Stimulated activated CD4-positive, alpha-beta T cell treated with anti-CD3 and anti-CD28 coated beads, Interleukin-15, amount 100 ng/mL, for 1 hour (primary cell): ENCODE measurements at places on chromosomes 5 and 9.

- DNase-seq: no peak
These were observed 124.8 kb upstream of the PTCH1 start for GRCh38 chr9:95641586-95641985.

DNA sequence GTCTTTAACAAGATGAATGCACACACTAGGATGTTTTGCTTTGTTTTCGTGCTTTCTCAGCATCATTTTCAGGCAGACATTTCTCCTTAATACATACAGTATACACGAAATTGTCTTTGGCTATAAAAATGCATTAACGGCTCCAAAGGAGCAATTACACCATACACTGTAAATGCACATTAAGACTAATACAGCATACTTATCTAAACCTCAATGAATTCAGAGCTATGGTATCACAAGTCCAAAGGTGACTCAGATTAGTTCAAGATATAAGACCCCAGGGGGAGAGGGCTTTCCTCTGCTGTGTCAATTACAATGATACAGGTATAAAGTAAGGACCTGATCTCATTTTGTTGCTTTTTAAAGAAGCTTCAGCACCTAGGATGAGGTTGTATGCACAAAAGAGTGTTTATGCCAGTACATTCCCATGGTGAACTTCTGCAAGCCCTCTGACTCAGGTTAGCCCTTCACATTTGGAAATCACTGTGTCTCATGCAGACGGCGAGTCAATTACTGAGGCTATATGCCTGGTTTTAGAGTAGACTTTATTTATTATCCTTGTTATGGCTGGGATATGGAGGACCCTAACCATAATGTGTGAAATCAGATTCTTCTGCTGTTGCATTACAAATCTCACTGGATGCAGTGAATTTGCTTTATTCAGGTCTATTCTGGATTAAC is 233.3 kb downstream of the ZNF608 start:
- DNase-seq: no peak

GRCh38 chr9:134035041-134036039 is 10.1 kb downstream of the BRD3OS start:
- no peak for DNase-seq

- DNase-seq: no peak
These were observed 198.0 kb upstream of the RPS23 start for GRCh38 chr5:82476155-82476554.

GRCh38 chr5:107455111-107455544 is 215.6 kb downstream of the EFNA5 start:
- no peak for DNase-seq

DNA sequence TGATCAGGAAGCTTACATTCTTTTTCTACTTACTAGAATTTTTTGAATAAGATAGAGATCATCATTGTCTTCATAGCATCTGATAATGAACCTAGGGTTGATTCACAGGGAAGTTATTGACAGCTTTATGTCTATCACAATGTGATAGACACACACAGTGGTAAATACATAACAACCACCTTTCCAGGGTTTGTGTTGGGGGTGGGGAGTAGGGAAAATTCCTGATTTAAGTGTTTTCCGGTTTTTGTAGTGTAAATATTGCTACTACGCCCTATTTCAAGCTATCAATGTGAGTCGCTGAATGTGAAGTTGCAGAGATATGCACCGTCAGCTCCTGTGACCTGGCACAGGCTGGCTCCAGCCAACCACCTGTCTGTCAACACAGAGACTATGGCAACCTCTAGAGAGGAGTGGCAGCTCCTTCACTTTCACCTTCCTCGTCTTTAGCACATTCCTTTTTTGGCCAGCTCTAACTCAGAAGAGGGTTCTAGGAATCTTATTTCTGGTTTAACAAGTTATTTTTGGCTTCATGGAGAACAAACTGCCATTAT is 224.9 kb downstream of the MAT2B start:
- DNase-seq: no peak

DNA sequence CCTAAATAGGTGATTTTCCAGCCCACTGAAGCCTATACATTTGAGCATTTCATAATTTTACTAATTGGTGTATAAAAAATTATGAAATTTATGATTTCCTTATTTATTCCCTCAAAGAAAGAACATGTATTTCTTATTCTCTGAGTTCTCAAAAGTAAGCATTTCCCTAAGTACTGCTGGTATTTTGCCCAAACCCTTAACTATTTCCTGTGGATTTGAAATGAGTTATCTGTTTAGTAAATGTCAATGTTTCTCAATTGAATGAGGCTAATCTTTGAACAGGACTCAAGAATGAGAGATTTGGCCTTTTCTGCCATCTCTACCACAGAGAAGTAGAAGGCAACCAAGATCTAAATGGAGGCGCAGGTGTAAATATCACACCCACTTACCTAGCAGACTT is 751.7 kb downstream of the TLE1 start:
- no peak for DNase-seq

GRCh38 chr5:19988457-19988856 is 457 bp upstream of the CDH18 start:
- DNase-seq: no peak

DNA sequence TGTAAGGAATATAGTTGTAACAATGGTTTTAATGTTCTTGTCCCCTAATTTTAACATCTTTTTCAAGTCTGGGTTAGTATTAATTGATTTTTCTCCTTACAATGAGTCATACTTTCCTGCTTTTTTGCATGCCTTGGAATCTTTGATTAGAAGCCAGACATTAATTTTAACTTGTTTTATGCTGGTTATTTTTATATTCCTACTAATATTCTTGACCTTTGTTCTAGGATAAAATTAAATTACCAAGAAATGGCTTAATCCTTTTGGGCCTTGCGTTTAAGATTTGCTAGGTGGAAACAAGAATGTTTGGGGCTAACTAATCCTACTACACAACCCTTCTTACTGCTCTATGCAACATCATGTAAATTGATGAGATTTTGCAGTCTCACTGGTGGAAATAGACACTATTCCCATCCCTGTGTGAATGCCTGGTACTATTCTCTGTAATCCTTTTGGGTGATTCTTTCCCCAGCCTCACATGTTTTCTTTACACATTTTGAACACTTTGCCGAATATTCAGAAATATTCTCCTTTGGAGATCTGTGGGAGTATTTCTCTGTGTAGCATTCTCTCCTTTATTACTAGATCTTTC is 47.2 kb downstream of the ZCCHC7 start:
- no peak for DNase-seq

GRCh38 chr9:117936185-117937130 is 232.3 kb downstream of the TLR4 start:
- DNase-seq: no peak

GRCh38 chr5:56514245-56514644 is 281.1 kb upstream of the ANKRD55 start:
- DNase-seq: no peak

DNA sequence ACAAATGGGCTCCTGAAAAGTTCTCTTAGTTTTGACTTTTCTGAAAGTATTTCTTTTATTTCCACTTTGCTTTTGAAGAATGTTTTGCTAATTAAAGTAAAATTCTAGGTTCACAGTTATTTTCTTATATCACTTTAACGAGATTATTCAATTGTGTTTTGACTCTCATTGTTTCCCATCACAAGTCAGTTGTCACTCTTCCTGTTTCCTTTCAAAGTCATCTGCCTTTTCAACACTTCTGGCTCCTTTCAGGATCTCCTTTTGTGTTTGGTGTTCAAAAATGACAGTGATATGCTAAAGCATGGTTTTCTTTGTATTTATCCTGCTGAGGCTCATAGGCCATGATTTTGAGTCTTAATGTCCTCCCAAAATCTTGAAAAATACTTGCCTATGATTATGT is 235.4 kb upstream of the TAS2R1 start:
- no peak for DNase-seq

GRCh38 chr9:36017278-36017677 is 19.4 kb upstream of the RECK start:
- no peak for DNase-seq

GRCh38 chr5:170397059-170397458 is 7.9 kb upstream of the KCNMB1 start:
- DNase-seq: no peak

DNA sequence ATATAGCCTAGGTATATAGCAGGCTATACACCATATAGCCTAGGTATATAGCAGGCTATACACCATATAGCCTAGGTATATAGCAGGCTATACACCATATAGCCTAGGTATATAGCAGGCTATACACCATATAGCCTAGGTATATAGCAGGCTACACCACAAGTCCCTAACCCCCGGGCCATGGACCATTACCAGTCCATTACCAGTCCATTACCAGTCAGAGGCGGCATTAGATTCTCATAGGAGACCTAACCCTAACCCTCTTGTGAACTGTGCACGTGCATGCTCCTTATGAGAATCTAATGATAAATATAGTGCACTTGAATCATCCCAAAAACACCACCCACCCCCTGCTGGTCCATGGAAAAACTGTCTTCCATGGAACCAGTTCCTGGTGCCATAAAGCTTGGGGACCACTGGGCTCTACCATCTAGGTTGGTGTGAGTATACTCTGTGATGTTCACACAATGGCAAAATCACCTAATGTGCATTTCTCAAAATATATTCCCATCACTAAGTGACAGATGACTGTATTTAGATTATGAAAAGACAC is 4.7 kb downstream of the PLIN2 start:
- no peak for DNase-seq

DNA sequence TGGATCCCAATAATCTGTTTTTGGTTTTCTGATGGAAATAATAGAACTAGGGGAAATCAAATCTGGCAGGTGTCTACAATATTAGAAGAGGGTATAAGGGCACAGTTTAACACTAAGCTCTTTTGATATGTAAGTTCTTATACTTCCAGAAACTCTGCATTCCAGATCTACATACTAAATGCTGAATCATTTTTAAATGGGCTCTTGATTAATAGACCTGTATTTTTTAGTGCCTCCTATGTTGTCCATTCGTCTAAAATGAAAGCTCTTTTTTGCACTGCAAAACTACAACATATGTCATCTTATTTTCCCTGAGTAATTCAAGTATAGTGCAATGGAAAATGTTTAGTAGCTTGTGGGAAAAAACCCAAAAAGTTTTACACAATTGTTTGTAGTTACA is 44.2 kb downstream of the NR6A1 start:
- DNase-seq: no peak

DNA sequence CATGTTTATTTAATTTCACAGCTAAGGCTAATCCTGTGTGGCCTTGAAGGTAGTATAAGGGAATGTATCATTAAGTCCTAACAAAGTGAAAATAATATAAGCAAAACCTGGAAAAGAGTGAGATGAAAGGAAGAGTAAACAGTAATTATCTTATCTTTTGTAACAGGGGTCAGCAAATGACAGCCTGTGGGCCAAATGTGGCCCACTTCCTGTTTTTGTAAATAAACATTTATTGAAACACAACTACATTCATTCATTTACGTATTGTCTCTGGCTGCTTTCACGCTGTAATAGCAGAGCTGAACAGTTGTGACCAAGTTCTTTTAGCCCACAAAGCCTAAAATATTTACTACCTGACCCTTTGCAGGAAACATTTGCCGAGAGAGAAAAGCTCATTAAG is 78.4 kb upstream of the HTR4 start:
- no peak for DNase-seq

- DNase-seq: no peak
These were observed 473.0 kb downstream of the EBF1 start for GRCh38 chr5:158626718-158627117.

DNA sequence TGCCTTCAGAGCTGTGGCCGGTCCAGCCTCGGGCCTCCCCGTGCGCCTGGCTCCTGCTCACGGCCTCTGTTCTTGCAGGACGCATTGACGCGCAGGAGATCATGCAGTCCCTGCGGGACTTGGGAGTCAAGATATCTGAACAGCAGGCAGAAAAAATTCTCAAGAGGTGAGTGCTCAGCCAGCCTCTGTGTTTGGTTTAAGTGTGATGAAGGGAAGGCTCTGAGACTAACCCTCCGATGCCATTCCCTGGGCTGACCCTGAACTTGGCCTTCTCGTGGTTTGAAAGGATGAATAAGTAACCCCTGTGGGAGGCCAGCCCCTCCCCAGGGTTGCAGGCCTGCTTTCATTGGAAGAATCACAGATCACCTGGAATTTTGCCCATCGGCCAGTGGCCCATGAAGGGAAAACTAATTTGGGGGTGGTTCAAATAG is 26.3 kb downstream of the PTGES2 start:
- DNase-seq: no peak

- DNase-seq: no peak
These were observed 261.8 kb downstream of the MCTP1 start for GRCh38 chr5:95022967-95023695.

DNA sequence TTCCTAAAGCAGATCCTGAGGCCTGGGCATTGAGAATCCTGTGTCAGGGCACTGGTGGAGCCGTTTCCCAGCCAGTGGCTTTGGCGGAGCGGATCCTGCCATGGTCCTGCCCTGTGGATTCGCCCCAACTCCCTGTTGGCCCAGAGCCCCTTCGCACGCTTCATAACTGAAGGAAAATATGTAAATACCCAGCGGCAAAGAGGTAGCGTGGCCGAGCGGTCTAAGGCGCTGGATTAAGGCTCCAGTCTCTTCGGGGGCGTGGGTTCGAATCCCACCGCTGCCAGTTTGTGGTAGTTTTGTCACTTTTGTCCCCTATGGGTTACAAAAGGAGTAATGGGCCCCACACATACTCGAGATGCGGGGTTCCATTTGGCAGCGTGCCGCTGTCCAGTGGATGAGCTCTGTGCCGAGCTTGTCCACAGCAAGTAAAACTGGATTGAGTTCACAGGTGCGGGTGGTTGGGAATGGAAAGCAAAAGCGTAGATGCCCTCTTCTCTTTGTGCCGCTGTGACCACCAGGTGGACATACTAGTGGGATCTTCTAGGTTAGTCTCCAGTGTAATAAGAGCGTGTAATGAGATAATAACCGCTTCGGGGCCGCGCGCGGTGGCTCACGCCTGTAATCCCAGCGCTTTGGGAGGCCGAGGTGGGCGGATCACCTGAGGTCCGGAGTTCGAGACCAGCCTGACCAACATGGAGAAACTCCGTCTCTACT is 17.3 kb downstream of the TRIM7 start:
- DNase-seq: no peak

GRCh38 chr9:98558575-98558974 is 150.2 kb downstream of the GABBR2 start:
- no peak for DNase-seq

GRCh38 chr9:80602291-80602690 is 1030.5 kb downstream of the TLE4 start:
- no peak for DNase-seq

DNA sequence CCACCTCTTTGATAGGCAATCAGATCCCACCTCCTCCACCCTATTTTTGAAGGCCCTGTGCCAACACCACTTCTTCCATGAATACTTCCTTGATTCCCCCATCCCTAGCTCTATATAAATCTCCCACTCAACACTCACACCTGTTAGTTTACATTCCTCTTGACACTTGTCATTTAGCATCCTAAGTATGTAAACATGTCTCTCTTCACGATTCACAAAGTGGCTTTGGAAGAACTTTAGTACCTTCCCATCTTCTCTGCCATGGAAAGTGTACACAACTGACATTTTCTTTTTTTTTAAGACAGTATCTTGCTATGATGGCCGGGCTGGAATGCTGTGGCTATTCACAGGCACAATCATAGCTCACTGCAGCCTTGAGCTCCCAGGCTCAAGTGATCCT is 1.5 kb upstream of the FXN start:
- no peak for DNase-seq

DNA sequence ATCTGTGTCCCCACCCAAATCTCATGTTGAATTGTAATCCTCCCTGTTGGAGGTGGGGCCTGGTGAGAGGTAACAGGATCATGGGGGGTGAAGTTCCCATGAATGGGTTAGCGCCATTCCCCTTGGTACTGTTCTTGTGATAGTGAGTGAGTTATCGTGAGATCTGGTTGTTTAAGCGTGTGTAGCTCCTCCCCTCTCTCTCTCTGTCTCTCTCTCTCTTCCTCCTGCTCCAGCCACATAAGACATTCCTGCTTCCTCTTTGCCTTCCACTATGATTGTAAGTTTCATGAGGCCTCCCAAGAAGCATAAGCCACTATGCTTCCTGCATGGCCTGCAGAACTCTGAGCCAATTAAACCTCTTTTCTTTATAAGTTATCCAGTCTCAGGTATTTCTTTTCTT is 28.8 kb downstream of the C5orf15 start:
- DNase-seq: no peak
